ENCODE measurements at places on chromosomes 4 and X.

DNA sequence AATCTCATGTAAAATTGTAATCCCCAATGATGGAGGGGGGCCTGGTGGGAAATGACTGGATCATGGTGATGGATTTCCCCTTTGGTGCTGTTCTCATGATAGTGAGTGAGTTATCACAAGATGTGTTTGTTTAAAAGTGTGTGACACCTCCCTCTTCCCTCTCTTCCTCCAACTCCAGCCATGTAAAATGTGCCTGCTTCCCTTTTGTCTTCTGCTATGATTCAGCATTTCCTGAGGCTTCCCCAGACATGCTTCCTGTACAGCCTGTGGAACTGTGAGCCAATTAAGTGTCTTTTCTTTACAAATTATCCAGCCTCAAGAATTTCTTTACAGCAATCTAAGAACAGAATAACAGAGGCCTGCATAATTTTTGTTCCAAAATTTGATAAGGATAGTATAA lies 85.2 kb downstream of the ANAPC10 start:
- DNase-seq = no peak

GRCh38 chr4:138869631-138870030 lies 145.9 kb upstream of the NOCT start:
- no peak for DNase-seq

DNA sequence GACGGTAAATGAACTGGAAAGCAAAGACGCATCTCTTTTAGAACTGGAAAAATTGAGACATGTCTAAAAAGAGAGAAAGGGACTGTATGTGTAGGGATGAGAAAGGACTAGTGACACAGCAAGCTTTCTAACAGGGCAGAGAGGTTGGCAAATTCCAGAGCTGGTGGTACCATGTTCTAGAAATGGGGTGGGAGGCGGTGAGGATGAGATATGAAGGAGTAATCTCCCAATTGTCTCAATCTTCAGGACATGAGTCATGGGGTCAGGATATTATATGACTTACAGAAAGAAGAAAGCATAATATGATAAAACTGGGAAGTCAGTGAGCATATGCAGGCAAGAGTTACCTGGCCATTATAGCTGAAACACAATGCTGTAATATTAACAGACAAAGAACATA lies 14.2 kb downstream of the TAB3 start:
- no peak for DNase-seq

GRCh38 chr4:6137027-6137746 lies 63.2 kb downstream of the JAKMIP1 start:
- DNase-seq = no peak

DNA sequence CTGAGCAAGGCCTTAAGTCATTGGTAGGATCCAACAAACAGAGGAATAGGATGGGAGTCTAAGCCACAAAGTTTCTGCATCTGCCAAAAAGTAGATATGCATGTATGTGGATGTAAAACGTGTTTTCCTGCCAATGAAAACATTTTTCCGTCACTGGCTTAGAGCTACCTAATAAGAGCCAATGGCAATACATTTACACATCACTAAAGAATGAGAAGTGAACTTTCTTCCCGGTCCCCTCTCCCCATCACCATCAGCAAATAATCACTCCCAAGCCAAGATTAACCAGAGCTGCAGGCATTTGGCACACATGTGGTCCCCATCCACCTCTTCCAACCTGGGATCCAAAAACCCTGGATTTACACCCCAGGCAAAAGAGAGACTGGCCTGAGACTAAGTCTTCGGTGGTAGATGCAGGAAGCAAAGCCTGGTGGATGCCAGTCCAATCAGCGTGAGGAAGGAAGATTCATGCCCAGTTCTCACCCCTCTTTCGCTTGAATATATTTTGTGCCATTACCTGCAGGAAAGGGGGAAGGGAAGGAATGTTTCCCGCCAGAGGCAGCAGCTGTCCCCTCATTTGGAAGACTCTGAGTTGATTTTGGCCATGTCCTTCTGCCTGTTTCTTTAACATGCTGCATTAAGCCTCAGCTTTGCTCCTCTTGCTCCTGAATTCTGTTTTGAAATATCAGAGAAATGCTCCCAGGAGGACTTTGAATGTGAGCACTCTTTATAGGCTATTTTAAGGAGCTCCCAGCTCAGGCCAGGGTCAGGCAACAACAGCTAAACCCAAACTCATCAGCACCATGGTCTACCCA lies 131.4 kb downstream of the CHIC2 start:
- DNase-seq = no peak

DNA sequence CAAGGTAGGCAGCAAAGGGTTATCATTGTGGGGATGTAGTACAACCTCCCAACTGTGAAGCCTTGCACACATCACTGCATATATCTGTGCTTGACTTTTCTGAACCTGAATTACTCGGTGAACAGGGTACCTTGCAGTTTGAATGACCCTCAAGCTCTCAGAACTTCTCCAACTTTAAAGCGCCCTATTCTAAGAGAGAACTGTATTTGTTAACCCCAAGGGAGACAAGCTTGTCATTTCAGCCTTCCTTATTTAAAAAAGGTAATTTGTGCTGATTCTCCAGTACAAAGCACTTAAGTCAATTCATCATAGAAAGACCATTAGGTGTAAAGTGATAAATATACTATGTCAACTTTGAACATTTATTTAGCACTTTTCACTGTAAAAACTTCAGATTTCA lies 122.0 kb upstream of the STS start:
- DNase-seq = no peak

DNA sequence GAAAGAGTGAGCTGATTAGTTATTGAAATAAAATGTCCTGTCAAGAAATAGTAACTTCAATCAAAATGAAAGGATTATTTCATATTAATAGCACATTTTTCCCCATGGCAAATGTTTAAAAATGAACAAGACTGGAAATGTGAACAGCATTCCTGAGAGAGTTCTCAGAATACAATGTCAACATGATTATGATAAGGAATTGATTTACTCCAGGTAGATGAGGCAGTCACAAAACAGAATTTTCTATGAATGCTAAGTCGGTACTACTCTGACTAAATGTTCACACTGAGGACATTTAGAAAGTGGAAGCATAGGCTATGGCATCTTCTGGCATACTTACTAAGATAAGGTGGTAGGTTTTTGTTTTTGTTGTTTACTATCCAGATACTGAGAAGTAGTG lies 19.4 kb upstream of the GRSF1 start:
- DNase-seq = no peak

DNA sequence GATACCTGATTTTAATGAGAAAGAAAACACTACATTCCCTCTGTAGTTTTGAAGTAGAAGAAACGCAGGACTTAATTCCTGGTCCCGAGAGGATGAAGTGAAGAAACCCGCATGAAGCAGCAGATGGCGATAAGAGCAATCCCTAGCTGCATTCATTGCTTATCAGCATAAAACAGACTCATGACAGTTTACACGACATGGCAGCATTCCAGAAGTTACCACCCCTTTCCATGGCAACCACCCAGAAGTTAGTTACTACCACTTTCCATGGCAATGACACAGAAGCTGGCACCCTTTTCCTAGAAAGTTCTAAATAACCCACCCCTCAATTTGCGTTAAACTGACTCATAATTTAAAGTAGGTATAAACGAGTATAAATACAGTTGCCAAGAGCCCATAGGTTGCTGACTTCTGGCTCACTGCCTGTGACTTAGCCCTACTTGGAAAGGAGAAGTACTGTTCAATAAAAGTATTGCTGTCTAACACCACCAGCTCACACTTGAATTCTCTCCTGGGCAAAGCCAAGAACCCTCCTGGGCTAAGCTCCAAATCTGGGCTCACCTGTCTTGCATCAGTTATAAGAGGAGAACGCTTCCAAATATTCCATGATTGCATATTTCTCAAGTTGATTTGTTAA lies 5.5 kb upstream of the XAGE2 start:
- no peak for DNase-seq

DNA sequence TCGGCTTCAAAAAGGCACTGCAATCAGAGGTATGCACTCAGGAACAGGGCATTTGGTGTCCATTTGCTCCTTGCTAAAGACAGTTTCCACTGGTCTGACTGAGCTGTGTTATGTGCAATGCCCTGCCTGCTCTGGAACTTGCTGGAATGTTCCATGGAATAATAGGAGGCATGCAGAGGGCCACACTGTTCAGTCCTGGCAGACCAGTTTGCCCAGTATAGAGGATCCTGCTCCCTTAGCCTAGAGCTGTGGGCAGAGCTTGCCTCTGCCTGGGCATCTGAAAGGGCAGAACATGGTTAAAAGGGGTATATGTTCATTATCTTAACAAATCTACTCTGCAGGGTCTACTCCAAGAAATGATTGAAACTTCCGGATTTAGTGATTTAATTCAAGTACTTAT lies 27.8 kb upstream of the CD99L2 start:
- DNase-seq = no peak

DNA sequence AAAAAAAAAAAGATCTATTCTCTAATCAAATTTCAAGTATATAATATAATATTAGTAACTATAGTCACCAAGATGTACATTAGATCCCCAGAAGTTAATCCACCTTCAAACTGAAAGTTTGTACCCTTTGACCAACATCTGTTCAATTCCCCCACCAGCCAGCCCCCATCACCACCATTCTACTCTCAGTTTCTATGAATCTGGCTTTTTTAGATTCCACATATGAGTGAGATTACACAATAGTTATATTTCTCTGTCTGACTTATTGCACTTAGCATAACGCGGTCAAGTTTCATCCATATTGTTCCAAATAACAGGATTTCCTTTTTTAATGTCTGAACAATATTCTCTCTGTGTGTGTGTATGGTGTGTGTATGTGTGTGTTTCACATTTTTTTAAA lies 33.7 kb upstream of the VMA21 start:
- DNase-seq = no peak

DNA sequence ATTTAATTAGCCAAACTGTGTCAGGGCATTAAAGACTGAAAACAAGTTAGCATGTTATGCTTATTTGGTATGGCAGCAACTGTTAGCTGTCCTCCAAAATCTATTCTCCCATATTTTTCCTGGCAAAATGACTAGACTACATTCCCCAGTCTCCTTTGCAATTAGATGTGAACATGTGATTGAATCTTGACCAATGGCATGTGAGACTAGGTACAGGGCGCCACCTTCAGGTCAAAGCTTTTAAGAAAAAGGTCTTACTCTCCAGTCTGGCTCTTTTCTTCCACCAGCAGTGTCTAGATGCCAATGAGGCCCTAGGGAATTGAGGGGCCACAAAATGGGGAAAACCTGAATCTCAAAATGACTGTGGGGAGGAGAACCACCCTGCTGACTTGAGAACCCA lies 408.2 kb downstream of the SMARCA1 start:
- no peak for DNase-seq

GRCh38 chr4:138596896-138597295 lies 354.7 kb upstream of the SLC7A11 start:
- no peak for DNase-seq

DNA sequence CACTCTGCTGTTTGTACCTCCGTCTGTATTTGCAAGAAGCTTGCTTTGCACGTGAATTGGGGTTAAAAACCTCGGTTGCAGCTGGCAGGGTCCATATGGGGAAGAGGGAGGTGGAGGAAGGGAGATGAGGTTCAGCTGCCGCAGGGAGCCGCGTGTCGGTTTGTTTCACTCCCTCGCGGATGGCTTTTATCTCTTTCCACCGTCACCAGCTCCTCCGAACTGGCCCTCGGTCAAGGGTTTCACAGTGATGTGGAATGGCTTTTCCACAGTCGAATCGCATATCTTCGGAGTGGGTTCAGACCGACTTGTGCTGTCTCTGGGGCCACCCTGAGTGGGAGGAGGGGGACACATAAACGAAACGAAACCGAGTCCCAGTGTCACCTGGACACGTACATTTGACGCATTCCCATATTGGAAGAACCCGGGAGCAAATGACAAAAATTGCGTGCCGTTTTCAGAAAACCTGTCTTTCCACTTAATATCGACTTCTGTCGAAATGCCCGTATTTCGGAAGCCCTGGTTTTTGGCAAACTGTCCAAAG lies 929 bp downstream of the ZBTB33 start:
- no peak for DNase-seq

DNA sequence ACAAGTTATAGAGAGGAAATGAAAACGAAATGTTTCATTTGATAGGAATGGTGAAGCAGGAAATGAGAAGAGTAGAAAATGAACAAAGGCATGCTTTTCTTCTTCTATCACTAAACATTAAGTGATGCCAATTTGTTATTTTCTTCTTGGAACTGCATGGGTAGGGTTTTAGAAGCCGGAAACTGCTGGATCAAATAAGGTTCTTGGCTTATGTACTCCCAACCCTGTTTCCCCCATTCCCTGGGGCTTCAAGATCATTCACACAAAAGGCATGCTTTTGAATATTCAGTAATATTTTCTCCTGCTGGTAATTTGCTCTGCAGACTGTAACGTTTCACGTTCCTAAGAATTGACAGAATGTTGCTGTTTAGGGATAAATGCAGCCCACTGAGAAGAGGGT lies 224.1 kb downstream of the NLGN4X start:
- DNase-seq = no peak

GRCh38 chr4:53906606-53907190 lies 157.7 kb downstream of the CHIC2 start:
- DNase-seq = no peak

- DNase-seq = no peak
These were observed 74.8 kb upstream of the BCOR start for GRCh38 chrX:40172401-40173142.

GRCh38 chr4:18980516-18981233 lies 959.1 kb upstream of the LCORL start:
- no peak for DNase-seq

- no peak for DNase-seq
These were observed 41.0 kb upstream of the UCP1 start for GRCh38 chr4:140609548-140610425.

- no peak for DNase-seq
These were observed 55.0 kb upstream of the PRDM5 start for GRCh38 chr4:120977435-120977997.

DNA sequence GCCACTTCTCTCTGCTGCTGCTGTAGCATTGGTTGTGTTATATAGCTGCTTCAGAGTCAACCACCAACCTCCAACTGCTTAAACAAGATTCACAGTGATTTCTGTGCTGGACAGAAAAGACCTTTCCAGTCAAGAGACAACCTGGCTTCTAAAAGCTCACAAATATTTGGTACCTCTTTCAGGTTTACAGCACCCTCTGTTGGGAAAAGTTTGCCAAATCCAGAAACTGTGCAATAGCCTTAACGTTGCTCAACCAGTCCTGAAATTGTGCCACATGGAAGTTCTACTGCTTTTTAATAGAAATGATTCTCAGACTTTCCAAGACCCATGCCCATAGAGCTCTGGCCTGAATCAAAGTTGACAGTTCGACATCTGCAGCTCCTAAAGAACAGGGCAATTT lies 842.1 kb upstream of the HTR2C start:
- no peak for DNase-seq

GRCh38 chr4:165631208-165631894 lies 241.7 kb upstream of the TLL1 start:
- DNase-seq = no peak

DNA sequence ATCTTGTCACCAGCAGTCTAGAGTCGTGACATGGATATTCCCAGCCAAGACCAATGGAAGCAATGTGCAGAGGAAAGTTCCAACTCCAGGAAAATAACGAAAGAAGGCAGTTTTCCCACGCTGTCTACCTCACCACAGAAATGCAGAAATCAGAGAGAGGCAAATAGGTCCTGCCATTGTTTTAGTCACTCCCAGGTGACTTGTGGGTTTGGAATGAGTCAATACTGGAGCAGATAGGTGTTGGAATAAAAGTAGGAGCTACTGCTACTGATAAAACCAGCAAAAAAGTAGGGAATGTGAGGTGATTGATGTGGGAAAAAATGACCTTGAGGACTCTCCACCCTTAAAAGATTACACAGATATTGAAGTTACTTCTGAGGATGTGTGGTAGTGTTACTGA lies 72.8 kb upstream of the RAI2 start:
- DNase-seq = no peak

GRCh38 chr4:6468376-6468775 lies 4.0 kb downstream of the PPP2R2C start:
- peak; percentile 16 for DNase-seq
